CD4-positive, alpha-beta T cell treated with Interleukin-17A for 4 hours (primary cell): ENCODE measurements at places on chromosomes 5 and 9.

GRCh38 chr5:407801-408268 lies 35.1 kb upstream of the EXOC3 start:
- DNase-seq: no peak

DNA sequence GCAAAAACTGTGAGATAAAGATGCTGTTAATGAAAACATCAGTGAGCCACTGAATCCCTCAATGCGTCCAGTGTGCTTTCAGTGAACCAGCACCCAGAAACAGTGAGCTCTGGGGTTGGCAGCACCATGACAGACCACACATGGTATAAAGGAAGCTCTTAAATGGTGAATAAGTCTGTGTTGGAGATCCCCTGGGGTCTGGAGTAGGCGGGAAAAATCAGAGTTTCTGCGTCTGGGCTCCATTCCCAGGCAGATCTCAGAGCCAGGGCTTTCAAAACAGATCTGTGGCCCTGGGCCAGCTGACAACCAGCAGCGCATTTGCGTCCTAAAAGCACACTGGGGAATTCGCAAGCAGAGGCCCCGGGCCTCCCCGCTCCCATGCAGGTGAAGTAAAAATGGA lies 233.5 kb downstream of the FRMD3 start:
- DNase-seq: no peak

GRCh38 chr5:165457859-165458481 lies 1952.6 kb downstream of the MAT2B start:
- no peak for DNase-seq

GRCh38 chr9:125969868-125970267 lies 222.7 kb downstream of the PBX3 start:
- no peak for DNase-seq

GRCh38 chr5:15763754-15764153 lies 263.8 kb downstream of the FBXL7 start:
- DNase-seq: no peak

DNA sequence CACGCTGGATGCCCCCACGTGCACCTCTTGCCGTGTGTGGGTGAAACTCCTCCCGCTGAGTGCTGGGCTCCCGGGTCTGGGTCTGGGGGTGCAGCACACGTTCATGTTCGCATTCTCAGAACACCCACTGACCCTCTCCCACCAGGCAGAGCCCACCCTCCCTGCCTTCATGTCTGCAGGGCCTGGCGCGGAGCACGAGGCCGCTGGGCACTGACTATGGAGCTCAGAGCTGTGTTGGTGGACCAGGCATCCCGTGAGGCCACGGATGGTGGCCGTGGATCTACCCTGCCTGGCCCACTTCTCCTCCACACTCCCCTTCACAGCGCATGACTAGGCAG lies 8.8 kb downstream of the LCN12 start:
- DNase-seq: no peak

GRCh38 chr5:135823881-135824280 lies 10.6 kb upstream of the SLC25A48 start:
- no peak for DNase-seq

DNA sequence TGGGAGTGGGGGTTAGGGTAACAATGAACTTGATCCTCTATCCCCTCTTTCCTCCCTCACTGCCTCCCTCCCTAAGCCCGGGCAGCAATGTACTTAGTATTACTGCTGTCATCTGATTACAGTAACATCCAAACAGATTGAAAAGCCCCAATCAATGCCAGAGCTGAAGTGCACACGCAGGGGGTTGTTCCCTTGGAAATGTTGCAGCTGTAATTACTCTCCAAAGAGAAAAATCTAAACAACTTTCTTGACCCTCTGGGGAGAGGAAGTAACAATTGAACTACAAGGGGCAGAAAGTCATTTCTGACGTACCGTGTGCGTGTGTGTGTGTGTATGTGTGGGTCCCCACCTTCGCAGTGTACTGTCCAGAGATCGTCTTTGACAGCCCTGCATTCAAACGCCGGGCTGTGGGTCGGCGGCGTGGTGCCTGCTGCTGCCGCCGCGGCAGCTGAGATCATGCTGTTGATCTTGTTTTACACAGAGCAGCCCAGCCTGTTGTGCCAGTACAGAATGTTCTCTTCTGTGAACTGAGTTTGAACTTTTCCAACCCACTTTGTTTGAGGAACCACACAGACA lies 66.0 kb upstream of the KLF9 start:
- no peak for DNase-seq

GRCh38 chr5:23013395-23013998 lies 160.4 kb upstream of the CDH12 start:
- no peak for DNase-seq

- DNase-seq: no peak
Observed at GRCh38 chr5:58248221-58248620, 211.7 kb downstream of the PLK2 start.

DNA sequence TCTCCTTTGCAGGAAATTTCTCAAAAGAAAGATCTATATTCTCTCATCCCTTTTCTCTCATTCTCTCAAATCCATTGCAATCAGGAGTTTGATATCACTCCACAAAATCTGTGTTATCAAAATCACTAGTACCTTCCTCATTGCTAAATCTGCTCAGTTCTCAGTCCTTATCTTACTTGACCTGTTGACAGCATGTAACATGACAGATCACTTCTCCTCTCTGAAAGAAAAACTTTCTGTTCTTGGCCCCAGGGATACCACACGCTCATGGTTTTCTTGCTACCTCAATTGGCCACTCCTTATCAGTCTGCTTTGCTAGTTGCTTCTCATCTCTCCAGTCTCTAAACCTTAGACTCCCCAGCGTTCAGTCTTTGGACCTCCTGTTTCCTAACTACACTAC lies 22.1 kb downstream of the SRP19 start:
- DNase-seq: no peak

GRCh38 chr5:78050888-78051287 lies 243.6 kb downstream of the AP3B1 start:
- DNase-seq: no peak

- DNase-seq: no peak
Observed at GRCh38 chr5:68217528-68217927, 2.0 kb downstream of the PIK3R1 start.

DNA sequence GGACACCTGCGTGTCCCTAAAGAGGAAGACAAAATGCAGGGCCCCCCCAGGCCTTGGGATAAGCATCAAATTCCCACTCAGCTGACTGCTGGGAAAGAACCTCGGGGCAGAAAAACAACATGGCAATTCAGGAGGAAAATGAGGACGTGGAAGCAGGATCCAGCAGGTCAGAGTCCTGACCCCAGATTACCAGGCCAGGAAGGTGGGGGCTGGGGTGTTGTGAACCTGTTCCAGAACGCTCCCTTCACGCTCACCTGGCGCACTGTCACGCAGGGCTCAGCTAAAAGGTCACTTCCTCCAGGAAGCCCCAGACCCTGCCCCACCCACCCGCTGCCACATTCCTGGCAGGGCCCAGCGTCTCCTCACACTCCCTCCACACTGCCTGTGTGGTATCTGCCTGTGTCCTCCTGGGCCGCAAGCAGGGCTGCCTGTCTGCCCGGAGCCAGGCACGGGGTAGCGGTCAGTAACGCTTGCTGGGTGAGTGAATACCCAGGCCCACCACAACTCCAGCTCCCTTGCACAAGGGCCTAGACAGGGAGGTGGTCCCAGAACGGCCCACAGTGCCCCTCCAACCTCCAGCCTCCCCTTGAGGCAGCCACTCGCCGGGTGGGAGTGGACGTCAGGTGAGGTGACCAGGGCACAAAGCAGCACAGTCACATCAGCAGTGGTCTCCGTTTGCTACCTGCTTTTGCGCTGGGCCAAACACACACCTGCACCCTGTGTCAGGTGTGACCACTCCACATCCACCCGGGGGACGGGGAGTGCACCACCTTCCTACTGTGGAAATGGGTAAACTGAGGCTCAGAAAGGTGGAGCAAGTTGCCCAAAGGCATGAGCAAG lies 18.1 kb downstream of the VAV2 start:
- no peak for DNase-seq

- DNase-seq: no peak
Observed at GRCh38 chr5:150120062-150120441, 33.7 kb upstream of the CSF1R start.

DNA sequence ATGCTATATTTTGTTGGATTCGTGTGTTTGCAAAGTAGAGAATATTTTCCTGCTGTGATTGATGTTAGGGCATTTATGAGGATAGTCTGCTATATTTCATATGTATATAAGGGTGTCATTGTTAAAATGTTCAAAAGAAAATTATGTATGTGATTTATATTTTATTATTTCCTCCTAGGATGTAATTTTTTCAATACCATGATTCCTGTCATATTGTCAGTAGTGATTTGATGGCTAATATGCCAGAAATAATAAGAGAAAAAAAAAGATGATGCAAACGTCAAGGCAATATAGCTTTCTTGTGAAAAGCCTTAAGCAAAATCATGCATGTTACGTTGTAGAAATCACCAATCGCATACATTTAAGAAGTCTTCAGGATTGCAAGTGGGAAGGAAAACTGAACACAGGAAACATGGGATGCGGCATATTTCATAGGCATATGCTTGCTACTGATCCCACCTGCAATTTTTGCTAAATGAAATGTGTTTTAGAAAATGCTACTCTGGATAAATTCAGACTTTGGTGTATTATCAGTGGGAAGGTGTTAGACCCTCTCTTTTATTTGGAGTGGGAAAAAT lies 224.5 kb downstream of the MAST4 start:
- no peak for DNase-seq

DNA sequence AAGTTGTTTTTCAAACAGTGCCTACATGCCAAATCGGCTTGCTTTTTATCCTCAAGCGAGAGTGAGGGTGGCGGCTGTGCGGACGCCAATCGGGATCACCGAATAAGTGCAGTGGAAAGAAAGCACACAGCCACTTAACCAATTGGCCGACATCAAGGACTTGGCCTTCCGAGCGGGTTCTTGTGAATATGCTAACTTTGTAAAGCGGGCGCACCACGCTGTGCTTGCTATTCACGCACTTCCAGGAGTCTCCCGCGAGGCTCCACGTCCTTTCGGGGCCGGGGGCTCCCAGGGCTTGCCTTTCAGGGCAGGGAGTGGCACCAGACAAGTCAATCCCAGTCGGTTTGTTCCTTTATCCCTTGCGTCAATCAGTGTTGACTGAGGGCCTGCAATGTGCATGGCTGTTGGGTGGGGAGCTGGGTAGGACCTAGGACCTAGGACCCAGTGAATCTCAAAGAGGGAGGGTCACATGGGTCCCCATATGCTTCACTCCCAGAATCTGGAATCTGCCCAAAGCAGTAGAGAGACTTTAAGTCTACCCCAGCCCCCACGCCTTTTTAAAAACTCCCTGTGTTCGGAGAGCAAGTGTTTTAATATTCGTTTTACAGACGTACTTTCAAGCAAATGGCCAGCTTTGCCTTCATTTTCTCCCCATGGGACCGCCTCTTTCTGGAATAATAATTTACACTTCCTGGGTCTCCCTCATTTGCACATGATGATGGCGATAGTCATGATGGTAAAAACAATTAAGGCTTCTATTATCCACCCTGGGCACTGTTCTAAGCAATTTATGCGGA lies 2.0 kb upstream of the GCNT4 start:
- no peak for DNase-seq

GRCh38 chr9:99373912-99374311 lies 151.8 kb downstream of the SEC61B start:
- no peak for DNase-seq

GRCh38 chr5:157659868-157660660 lies 7.8 kb upstream of the SOX30 start:
- DNase-seq: no peak

- DNase-seq: no peak
Observed at GRCh38 chr5:95770830-95771708, 39.9 kb downstream of the RHOBTB3 start.

- DNase-seq: no peak
Observed at GRCh38 chr9:80885894-80886293, 803.5 kb downstream of the TLE1 start.

DNA sequence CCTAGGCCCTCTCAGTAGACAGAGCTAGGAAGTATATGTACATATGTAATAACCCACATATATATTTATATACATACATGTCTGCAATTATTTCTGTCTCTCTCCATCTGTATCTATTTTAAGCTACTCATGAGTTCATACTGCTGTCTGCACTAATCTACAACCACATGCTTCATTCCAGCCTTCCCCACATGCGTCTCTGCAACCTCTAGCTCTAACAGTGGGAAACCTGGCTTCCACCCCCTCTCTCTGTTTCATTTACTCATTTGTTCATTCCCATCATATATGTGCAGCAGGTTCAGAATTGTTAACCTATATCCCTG lies 23.3 kb downstream of the DCANP1 start:
- DNase-seq: no peak

GRCh38 chr5:103057208-103058130 lies 62.5 kb downstream of the GIN1 start:
- no peak for DNase-seq

- DNase-seq: no peak
Observed at GRCh38 chr9:31146485-31147166, 1237.8 kb upstream of the ACO1 start.

DNA sequence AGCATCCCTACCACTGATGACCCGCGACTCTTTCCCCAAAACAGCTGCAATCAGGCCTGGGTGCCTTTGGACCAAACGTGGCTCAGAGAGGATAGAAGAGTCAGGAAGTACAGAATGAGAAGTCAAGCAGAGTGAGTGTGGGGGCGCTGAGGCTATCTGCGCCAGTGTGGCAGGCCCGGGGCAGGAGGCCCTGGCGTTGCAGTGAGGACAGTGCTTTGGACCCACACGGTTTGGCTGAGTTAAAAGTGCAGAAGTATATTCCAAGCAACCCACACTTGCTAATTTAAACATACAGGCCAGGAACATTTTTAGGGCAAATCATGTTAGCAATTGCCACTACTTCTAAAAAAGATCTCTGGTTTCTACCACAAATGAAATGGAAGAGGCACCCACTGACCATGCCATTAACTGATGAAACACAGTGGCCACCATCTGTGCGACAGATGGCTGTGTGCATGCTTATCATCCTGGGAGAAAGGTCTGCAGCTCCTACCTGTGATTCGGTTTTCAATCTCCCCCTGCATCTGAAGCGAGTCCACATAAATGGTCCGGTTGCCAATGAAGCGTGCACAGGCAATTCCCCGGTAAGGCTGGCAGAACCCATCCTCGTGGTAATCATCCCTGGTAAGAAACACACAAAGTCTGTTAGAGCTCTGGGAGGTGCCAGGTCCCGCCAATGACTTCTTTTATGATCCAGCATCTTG lies 213.0 kb downstream of the ROR2 start:
- DNase-seq: no peak

DNA sequence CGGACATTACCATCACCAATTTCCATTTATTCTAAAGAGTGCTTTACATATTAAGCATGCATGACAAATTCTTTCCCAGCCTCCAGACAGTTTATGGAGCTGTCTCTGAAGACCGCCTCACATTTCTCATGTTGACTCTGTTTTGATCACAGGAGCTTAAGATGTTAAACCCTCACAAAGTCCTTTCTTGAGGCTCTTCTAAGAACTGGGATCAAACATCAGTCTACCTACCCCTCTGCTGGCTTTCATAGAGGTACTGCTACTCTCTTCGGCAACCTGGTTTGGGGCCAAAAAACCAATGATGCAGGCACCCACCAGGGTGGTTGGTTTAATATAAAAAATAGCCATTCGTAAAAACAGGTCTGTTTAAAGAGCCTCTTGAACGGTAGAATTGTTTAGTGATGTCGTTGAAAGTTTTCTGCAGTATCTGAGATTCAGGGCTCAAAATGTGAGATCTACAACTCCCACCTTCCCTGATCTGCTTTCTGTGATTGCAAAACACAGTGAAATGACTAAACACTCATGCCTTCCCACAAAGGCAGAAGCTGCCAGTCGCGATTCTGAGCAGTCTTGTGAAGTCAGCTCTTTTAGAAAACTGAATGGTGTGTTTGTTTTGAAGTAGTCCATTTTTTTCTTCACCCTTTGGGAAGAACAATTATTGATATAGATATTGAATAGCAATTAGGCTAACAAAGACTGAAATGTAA lies 3.5 kb downstream of the RXFP3 start:
- no peak for DNase-seq
